CD4-positive, alpha-beta T cell (primary cell): ENCODE measurements at places on chromosomes 4 and X. TPM values are rescaled to one million over a fixed set of nuclear protein-coding genes. Genes with fewer than 3 reads are reported as not detected.

- peaks cover 13% of the 10 kb centered on the region for H3K4me1 ChIP-seq
- H3K36me3 ChIP-seq: no peaks in the 10 kb centered on the region
- no peaks in the 10 kb centered on the region for H3K27me3 ChIP-seq
These were observed 299.5 kb upstream of the KLF3 start for GRCh38 chr4:38364383-38364963.

Gene RPL9
- 2,826 TPM for total RNA-seq

DNA sequence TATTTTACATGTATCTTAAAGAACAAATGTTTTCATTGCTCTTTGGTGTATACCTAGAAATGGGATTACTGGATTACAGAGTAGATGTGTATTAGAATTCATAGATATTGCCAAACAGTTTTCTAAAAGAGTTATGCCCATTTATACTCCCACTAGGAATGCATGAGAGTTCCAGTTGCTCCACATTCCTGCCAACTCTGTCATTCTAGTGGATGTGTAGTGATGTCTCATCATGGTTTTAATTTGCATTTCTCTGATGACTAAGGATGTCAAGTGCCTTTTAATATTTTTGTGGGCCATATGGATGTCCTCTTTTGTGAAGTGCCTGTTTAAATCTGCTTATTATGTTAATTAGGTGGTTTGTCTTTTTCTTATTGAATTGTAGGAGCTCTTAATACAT is 65.6 kb upstream of the BMP2K start:
- no peaks in the 10 kb centered on the region for H3K27me3 ChIP-seq
- no peak overlapping the region for H3K27ac ChIP-seq
- H3K36me3 ChIP-seq: no peaks in the 10 kb centered on the region
- no peak for DNase-seq
- H3K4me1 ChIP-seq: no peaks in the 10 kb centered on the region
- no peak overlapping the region for H3K4me3 ChIP-seq

Gene RNF128
- not detected for total RNA-seq

Gene HHIP
- total RNA-seq: not detected

Gene DCHS2
- 0.22 TPM for total RNA-seq

- H3K27ac ChIP-seq: no peak overlapping the region
- DNase-seq: no peak
- H3K27me3 ChIP-seq: no peaks in the 10 kb centered on the region
- no peak overlapping the region for H3K4me3 ChIP-seq
- H3K4me1 ChIP-seq: no peaks in the 10 kb centered on the region
These were observed 652.1 kb downstream of the ANKRD50 start for GRCh38 chr4:124060261-124060918.

Gene CACNA1F
- 1.2 TPM for total RNA-seq

- no peak for DNase-seq
- H3K27me3 ChIP-seq: no peaks in the 10 kb centered on the region
- H3K4me1 ChIP-seq: no peaks in the 10 kb centered on the region
- no peak overlapping the region for H3K4me3 ChIP-seq
These were observed 25.2 kb downstream of the LETM1 start for GRCh38 chr4:1830642-1831228.

DNA sequence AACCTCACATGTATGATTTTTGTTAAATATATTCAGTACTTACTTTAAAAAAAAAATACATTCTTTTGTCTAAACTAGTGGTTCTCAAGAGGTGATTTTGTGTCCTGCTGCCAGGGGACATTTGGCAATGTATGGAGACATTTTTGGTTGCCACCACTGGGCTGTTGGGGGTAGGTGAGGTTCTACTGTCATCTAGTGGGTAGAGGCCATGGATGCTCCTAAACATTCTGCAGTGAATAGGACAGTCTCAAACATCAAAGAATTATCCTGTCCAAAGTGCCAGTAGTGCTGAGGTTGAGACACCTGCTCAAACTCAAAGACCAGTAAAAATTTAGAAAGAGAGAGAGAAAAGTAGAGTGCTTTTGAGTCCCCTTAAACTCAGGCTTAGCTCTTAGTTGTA is 32.9 kb upstream of the PGM2 start:
- no peaks in the 10 kb centered on the region for H3K4me1 ChIP-seq
- DNase-seq: peak; percentile 35
- no peaks in the 10 kb centered on the region for H3K36me3 ChIP-seq

GRCh38 chrX:40068048-40068447 is 29.7 kb downstream of the BCOR start:
- DNase-seq: no peak
- peaks cover 50% of the 10 kb centered on the region for H3K4me1 ChIP-seq
- H3K27ac ChIP-seq: no peak overlapping the region
- no peak overlapping the region for H3K4me3 ChIP-seq

GRCh38 chr4:8776366-8776765 is 95.3 kb downstream of the HMX1 start:
- H3K36me3 ChIP-seq: no peaks in the 10 kb centered on the region
- no peak overlapping the region for H3K4me3 ChIP-seq
- no peaks in the 10 kb centered on the region for H3K4me1 ChIP-seq
- H3K27ac ChIP-seq: no peak overlapping the region
- DNase-seq: no peak
- no peaks in the 10 kb centered on the region for H3K27me3 ChIP-seq

- no peaks in the 10 kb centered on the region for H3K36me3 ChIP-seq
- H3K27me3 ChIP-seq: no peaks in the 10 kb centered on the region
- DNase-seq: no peak
- no peaks in the 10 kb centered on the region for H3K4me1 ChIP-seq
- H3K4me3 ChIP-seq: no peak overlapping the region
- no peak overlapping the region for H3K27ac ChIP-seq
These were observed 1.0 kb downstream of the ENAM start for GRCh38 chr4:70629469-70630090.

GRCh38 chrX:13876652-13877051 is 59.8 kb upstream of the GPM6B start:
- no peaks in the 10 kb centered on the region for H3K27me3 ChIP-seq
- H3K27ac ChIP-seq: no peak overlapping the region
- no peak overlapping the region for H3K4me3 ChIP-seq
- H3K4me1 ChIP-seq: no peaks in the 10 kb centered on the region
- no peak for DNase-seq

DNA sequence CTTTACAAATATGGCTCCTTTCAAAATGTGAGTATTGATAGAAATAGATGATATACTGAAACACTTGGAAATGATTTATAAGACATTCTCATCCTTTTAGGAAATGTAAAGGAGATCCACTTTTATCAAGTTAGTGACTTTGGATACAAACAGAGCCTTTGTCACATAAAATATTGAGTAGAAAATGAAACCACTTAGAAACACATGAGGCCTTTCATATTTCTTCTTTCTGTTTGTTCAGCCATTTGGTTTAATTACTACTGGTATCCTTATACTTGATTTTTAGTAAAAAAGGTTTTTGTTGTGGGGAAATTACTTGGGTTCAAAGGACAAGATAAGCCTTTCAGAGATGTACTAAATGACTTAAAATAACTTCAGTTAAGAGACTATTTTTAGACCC is 4.1 kb downstream of the STOX2 start:
- peaks cover 42% of the 10 kb centered on the region for H3K27me3 ChIP-seq
- peaks cover 16% of the 10 kb centered on the region for H3K4me1 ChIP-seq
- H3K36me3 ChIP-seq: no peaks in the 10 kb centered on the region
- H3K27ac ChIP-seq: no peak overlapping the region
- DNase-seq: no peak
- no peak overlapping the region for H3K4me3 ChIP-seq

- no peak overlapping the region for H3K27ac ChIP-seq
- H3K4me3 ChIP-seq: no peak overlapping the region
- no peaks in the 10 kb centered on the region for H3K36me3 ChIP-seq
These were observed 341.1 kb downstream of the GBA3 start for GRCh38 chr4:23033796-23034195.

Gene CYBB
- 1.6 TPM for total RNA-seq

DNA sequence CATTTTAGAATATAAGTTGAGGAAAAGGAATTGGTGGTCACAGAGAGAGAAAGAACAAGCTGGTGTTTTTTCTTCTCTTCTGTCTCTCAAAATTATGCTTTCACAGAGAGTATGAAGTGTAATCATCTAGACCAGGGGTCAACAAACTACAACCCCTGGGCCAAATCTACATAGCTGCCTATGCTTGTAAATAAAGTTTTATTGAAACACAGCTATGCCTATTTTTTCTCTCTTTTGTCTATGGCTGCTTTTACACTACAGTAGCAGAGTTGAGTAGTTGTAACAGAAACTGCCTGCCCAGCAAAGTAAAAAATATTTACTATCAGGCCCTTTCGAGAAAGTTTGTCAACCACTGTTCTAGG is 6.7 kb upstream of the FAM9C start:
- H3K4me1 ChIP-seq: peaks cover 53% of the 10 kb centered on the region
- H3K36me3 ChIP-seq: no peaks in the 10 kb centered on the region
- H3K27ac ChIP-seq: peak overlapping the region; percentile 63

DNA sequence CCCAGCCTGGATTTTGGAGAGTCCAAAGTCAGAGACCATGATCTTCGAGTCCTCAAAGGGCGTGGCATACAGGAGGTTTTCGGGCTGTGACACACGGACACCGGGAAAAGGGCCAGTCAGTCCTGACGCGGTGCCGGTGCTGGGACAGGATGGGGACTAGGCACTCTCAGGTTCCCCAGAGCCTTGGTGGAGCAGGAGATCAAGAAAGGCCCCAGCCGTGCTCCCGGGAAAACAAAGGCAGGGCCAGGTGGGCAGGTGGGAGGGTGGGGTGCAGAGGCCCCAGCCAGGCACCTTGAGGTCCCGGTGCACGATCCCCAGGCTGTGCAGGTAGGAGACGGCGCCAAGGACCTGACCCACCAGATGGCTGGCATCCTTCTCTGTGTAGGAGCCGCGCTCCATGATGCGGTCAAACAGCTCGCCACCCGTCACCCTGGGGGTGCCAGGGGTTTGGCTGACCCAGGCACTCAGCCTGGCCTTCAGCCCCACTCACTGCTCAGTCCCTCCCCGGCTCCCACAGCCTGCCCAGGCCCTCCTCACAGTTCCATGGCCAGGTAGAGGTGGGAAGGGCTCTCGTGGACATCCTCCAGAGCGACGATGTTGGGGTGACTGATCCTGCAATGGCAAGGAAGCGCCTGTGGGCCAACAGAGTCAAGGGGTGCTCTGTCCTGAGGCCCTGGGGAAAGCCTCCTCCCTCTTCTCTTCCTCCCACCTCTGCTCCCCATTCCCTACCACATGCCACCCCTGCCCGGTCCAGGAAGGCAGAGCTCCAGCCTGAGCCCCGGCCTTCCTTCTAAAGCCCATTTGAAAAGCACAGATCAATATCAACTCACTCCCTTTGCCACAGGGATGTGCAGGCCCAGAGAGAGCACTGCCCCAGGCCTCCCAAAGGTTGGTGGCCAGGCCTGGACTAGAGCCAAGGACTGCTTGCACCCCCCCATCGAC is 1.8 kb downstream of the PNCK start:
- H3K27me3 ChIP-seq: peaks cover 10% of the 10 kb centered on the region
- no peak overlapping the region for H3K4me3 ChIP-seq
- peaks cover 18% of the 10 kb centered on the region for H3K4me1 ChIP-seq
- H3K36me3 ChIP-seq: no peaks in the 10 kb centered on the region
- no peak overlapping the region for H3K27ac ChIP-seq

Gene PITX2
- total RNA-seq: not detected

Gene CCNB3
- total RNA-seq: 0.19 TPM

Gene CDK16
- total RNA-seq: 182 TPM

- H3K4me3 ChIP-seq: no peak overlapping the region
- no peak for DNase-seq
- H3K27ac ChIP-seq: no peak overlapping the region
- no peaks in the 10 kb centered on the region for H3K27me3 ChIP-seq
- no peaks in the 10 kb centered on the region for H3K4me1 ChIP-seq
These were observed 93.6 kb downstream of the HHIP start for GRCh38 chr4:144739511-144740033.

GRCh38 chr4:182190306-182190705 is 52.9 kb upstream of the TENM3 start:
- H3K27ac ChIP-seq: no peak overlapping the region
- no peak overlapping the region for H3K4me3 ChIP-seq
- H3K4me1 ChIP-seq: no peaks in the 10 kb centered on the region
- no peak for DNase-seq
- H3K27me3 ChIP-seq: no peaks in the 10 kb centered on the region

DNA sequence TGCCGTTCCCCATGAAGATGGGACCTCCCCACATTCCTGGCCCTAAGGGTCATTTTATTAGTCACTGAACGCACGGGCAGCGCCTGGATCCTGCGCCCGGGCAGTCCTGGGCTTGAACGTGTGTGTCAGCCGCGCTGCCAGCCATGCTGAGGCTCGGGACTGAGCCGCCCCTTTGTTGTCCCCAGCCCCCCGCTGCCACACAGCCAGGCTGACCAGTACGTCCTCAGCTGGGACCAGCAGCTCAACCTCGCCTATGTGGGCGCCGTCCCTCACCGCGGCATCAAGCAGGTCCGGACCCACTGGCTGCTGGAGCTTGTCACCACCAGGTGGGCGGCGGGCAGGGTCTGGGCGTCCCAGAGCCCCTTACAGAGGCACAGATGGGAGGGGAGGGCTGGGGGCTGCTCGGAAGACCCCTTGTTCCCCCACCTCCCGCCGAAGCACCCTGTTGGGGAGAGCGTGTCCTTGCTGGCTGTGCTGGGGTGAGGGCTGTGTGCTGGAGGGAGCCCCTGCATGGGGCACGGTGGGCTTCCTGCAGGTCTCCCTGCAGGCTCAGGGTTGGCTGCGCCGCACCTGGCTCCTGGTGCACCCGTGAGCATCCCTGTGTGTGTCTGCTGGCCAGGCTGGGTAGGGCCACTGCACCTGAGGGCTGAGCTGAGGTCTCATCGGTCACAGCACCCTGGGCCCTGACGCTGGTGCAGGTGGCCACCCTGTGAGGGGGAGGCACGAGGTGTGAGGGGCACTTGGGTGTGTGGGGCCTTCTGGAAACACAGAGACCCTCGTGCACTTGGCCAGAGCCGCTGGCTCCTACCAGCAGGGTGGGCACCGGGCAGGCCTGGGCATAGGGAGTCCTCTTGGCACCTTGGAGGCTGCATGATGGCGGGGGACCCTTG is 1.0 kb downstream of the IDUA start:
- DNase-seq: no peak
- no peaks in the 10 kb centered on the region for H3K27me3 ChIP-seq
- peaks cover 6% of the 10 kb centered on the region for H3K36me3 ChIP-seq

DNA sequence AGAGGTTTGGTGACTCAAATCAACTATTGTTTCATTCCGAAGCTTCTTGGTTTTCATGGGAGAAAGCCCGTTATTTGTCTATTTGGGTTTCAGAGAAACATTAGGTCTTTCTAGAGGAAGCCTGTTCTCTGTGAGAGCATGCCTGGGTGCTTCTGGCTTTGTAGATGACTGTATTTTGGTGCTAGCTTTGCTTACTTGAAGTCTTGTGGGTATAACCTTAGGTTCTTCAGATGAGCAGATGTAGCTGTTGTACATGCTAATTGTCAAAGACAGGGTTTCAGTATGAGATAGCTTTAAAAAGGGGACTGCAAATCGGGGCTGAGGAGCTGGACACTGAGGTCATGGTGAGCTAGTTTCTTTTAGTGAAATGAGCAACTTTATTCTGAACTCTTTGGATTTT is 7.9 kb upstream of the STOX2 start:
- no peaks in the 10 kb centered on the region for H3K4me1 ChIP-seq
- H3K27me3 ChIP-seq: no peaks in the 10 kb centered on the region
- no peak overlapping the region for H3K27ac ChIP-seq
- no peak for DNase-seq
- H3K4me3 ChIP-seq: no peak overlapping the region
- no peaks in the 10 kb centered on the region for H3K36me3 ChIP-seq
